ENCODE measurements at places on chromosomes 2 and 18. TPM values are rescaled to one million over a fixed set of nuclear protein-coding genes. Genes with fewer than 3 reads are reported as not detected.

DNA sequence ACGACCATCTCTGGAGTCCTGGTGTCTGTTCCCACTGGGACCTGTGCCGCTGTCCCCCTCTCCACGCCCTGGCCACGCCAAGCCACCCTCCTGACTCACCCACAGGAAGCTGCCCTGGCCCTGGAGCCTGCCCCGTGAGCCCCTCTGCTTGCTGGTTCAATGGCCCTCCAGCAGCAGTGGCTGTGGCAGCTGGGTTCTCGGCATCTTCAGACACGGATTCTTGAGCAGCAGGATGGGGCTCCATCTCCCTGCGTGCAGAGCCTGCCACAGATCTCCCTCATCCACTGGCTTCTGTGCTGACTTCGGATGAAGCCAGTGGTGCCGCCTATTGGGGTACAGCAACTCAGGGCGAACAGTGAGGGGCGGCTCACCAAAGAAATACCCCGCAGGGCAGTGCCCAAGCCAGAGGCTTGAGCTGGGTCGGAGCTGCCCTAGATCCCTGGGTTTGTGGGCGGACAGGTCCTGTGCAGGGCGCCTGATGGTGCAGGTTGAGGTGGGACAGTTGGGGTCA lies 14.0 kb downstream of the CAPN10 start:
- no peak for DNase-seq

GRCh38 chr2:147247749-147248148 lies 597.1 kb upstream of the ACVR2A start:
- no peak for DNase-seq

DNA sequence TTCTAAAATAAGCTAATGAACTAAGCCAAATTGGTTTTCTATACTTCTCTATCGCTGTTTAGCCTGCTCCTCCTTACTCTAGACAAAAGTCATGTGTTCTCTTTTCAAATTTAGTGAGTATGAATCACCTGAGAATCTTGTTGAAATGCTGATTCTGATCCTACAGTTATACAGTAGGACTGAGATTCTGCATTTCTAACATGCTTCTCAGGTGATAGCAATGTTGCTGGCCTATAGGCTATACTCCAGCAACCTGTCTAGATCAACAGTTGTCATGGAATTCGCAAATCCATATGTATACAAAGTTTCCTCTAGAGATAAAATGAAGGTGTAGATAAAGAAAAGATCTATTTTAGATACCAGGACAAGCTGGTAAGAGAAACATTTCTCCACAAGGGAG lies 62.9 kb downstream of the MEMO1 start:
- DNase-seq = no peak

GRCh38 chr2:157259960-157260359 lies 2.5 kb downstream of the GALNT5 start:
- DNase-seq = no peak

DNA sequence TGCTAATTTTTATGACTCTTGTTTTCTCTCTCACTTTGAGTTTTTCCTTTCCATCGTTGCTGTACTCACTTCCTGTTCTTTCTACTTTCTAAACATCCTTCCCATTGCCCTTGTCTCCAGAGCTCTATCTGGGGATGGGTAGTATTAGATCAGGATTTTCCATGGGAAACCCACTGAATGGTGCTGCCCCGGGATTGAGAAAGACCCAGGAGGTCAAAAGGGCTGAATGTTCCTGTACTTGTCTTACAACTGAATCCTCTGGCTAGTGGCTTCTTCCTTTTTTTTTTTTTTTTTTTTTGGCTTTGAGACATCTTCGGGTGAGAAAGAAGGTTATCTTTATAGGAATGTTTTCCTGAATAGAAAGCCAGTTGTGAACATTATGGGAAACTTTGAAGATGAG lies 364.8 kb upstream of the SLC14A2 start:
- no peak for DNase-seq

GRCh38 chr2:210072922-210073509 lies 70.6 kb downstream of the RPE start:
- no peak for DNase-seq

DNA sequence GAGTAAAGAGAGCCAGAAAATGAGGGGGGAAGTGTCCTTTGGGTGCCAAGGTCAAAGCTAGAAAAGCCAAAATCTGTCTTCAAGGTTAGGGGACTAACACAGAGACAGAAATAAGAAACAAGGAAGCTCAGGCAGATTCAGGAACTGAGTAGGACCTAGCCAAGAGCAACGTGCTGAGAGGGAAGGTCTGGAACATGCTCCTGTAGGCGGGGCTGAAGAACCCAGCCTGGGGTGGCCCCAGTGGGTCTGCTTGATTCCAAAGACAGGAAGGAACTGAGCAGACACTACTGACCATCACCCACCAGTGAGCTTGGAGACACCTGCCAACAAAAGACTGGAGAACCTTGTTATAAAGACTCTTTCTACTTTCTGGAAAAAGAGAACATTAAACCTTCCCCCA lies 105.1 kb downstream of the SP3 start:
- no peak for DNase-seq

- DNase-seq = no peak
Observed at GRCh38 chr2:88897715-88898114, 206.2 kb downstream of the RPIA start.

DNA sequence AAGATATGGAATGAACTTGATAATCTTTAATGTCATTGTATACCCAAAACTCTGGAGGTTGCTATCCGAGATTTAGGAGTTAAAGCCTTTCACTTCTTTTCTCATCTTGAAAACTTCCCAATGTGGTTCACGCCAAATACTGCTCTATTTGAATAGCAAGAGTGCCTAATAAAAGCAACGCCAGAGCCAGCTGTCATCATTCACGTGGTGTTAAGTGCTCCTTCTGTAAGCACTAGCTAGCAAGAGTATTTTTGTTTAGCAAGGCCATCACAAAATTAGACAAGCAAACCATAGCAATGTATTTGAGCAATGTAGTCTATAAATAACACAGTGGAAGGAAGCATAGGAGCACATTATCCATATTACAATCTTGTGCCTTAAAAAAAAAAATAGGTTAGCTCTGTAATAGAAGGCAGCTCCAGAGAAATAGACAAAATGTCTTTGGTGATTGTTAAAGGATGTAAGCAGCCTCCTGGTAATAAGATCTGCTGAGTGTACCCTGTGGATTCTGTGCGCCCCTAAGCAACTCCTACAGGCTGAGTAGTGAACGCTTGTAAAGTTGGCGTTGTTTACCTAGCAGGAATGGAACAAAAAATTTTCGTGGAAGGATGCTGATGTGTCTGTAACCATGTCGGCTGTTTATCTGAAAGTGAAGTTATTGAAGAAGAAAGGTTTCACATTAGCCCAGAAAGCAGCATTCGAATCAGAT lies 518.0 kb downstream of the CNTNAP5 start:
- DNase-seq = peak; percentile 61

GRCh38 chr2:121626777-121627524 lies 22.3 kb downstream of the CLASP1 start:
- no peak for DNase-seq

- no peak for DNase-seq
Observed at GRCh38 chr2:134074619-134075018, 179.3 kb upstream of the MGAT5 start.

DNA sequence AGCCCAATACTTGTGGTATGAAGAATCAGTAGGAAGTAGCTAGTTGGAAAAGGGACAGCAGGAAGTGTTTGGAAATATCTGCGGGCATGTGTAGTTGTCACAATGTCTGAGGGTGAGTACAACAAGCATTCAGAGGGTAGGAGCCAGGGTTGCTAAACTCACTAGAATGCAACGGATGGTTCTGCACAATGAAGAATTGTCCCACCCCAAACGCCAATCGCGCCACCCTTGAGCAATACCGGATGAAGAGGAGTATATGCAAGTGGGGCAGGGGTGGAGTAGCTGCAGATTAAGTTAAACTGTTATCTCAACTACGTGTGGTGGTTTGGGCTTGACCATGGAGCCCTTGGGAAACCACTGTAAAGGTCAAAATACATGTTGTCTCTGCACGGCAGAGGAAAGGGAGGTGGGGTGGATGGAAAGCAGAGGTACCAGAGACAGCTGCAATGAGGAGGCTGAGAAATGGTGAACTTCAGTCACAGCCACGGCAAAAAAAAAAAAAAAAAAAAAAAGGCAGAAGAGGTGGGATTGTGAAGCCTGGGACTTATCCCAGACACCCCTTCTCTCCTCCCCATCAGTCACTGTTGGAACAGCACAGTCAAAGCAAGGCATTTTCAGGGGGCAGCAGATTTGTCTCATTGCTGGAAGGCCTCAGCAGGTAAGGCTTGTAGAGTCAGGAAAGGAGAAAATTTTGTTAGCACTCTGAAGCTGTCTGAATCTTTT lies 5.2 kb downstream of the CCL20 start:
- no peak for DNase-seq

DNA sequence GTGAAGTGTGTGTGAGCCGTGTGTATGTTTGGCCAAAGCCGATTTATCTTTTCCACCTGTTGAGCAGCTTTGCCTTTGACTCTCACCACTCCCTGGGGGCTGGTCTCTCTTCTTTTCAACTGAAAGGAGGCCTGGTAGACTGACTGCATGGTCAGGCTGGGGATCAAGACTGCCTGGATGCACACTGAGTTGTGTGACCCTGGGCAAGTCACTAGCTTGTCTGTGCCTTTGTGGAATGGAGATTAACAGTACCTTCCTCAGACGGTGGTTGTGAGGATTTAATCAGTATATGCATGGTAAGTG lies 85.5 kb downstream of the TANC1 start:
- no peak for DNase-seq

- DNase-seq = peak; percentile 24
Observed at GRCh38 chr2:137888845-137889244, 75.4 kb upstream of the HNMT start.

DNA sequence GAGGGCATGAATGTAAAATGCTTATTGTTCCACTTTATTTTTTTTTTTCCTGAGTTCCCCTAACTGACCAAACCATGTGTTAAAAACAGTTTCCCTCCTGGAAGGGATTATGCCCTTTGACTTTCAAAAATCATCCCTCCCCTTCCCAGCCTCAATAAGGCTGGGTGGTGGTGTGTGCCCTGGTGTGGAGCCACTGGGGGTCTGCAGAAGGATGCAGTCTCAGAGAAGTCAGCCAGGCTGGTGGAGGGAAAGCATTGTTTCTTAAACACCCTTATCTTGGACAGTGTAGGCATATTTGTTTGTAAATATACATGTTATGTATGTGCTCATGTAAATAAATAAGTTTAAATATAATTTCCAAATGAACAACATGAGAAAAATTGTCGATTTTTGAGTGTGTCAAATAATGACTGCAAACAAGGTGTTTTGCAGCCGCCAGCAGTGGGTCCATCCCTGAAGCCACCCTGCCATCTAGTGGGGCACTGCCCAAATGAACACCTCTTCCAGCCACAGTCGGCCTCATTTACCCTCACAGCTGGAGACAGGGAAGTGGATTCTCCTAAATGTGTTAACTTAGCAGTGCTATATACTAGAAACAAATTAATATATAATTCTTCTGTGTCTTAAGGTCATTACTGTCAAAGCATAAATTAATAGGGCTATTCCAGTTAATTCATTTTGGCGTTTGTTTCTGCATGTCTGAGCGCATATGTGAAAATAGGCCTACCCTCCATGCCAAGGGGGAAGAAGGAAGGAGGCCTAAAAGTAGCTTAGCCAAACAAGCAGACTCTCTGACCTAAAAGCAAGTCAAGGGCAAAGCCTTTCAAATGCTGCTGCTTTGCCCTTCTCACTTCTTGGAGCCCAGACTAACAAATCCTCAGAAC lies 209.6 kb upstream of the PIK3C3 start:
- DNase-seq = peak; percentile 79

- no peak for DNase-seq
Observed at GRCh38 chr2:191270306-191271161, 25.3 kb downstream of the MYO1B start.

- DNase-seq = no peak
Observed at GRCh38 chr2:179412112-179412511, 147.5 kb upstream of the SESTD1 start.

DNA sequence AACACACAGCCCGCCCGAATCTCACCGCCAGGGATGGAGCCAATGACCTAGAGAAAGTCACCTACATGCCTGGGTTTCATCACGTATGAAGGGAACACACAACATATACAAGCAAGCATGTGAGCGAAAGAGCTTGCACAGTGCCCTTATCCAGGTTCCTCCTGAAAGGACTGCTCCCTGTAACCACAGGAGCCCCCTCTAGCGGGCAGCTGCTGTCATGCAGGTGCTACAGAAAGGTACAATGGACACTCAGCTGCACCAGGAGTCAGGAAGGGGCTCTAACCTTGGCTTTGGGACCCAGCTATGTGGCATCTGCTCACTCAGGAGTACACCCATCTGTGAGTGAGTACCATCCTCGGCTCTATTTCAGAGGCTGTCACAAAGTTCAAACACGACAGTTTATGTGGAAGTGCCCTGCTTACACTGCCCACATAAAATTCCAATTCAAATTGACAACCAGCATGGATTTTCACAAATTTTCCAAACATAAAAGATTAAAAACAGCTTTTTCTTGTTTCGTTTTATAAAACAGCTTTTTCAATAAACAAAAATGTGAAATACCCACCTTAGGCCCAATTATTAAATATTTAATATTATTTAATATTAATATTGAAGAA lies 3.5 kb downstream of the NDUFA10 start:
- DNase-seq = peak; percentile 24

ASPRV1 gene
- 1.4 TPM for total RNA-seq

MARS2 gene
- total RNA-seq = 6.1 TPM

PSTPIP2 gene
- 14.4 TPM for total RNA-seq

ZAP70 gene
- 5.1 TPM for total RNA-seq

All from lung (tissue), 17 donors.